ENCODE measurements at places on chromosomes 16 and 17.

DNA sequence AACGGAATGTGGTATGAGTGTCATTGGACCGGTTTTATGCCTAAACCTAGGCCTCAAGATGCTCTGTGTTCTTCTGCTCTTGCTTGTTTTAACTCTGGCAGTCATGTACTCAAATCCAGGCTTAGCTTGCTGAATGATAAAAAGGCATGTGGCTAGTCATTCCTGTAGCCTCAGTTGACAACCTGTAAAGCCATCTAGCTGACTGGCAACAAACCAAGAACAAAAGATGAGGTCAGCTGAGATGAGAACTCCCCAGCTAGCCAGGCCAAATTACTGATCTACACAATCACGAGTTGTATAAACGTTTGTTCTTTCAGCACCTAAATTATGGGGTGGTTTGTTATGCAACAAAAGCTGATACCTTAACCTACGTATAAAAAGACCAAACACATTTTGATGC lies 1406.0 kb upstream of the CDH8 start:
- DNase-seq: no peak

- no peak for DNase-seq
These were observed 33.0 kb downstream of the GINS3 start for GRCh38 chr16:58425245-58425644.

DNA sequence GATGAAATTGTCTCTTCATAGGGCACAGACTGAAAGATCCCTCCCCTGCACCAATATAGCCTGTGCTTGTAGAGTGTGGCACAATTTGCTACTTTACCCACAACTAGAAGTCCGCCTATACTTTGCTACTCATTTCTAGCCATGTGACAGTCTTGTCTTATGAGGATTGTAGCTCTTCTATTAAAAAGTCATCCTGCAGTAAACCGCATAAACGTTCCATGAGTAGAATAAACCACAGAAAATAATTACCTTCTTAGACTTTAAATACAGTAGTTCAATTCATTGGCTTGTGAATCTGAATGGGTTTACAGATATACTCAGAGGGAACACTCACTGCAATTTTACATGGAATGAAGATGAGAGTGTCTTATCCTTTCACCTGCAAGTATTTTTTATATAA lies 4.4 kb downstream of the KRT27 start:
- DNase-seq: no peak

DNA sequence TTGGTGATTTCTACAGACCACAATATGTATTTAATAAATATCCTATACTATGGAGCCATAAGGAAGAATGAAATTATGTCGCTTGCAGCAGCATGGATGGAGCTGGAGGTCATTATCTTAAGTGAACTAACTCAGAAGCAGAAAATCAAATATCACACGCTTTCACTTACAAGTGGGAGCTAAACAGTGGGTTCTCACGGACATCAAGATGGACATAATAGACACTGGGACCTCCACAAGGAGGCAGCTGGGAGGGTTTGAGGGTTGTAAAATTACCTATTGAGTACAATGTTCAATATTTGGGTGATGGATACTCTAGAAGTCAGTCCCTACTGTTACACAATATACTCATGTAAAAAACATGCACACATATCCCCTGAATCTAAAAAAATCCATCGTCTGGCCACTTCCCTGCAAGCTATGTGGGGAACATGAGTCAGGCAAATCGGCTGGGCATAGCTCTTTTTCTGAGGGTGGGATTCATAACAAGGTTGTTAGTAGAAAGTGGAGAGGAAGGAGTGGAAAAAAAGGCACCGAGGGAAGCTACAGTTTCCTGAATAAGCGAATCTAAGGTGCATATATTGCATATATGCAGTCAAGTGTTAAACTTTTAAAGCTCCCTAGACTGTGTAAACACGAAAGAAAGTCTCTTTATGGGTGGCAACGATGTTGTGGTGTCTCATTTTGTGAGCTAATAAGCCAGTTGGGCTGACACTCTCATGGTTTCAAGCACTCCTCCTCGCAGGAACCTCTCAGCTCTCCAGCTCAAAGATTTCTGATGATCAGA lies 135.2 kb upstream of the CPHXL start:
- no peak for DNase-seq

DNA sequence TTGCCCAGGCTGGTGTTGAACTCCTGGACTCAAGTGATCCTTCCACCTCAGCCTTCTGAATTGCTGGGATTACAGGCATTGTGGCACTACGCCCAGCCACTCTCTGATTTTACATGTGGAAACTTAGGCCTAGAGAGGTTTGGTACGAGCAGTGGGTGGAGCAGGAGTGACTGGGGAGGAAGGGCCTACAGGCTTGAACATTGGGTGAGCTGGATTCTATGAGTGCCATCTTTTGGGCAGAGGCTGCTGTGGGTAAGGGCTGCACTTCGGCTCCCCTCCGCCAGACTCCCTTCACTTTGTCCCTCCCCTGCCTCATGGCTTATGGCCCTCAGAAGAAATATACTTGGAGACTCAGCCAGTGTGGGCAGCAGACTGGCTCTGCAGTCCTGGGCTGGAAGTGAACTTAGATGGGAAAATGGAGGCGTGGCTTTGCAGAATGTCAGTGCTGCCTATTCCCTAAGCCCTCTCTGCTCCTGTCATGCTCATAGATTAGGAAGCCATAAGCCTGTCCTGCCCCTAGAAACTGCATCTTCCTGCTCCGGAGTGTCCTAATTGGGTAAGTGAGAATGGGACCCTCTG lies 9.5 kb upstream of the MRC2 start:
- no peak for DNase-seq

GRCh38 chr17:5758651-5759050 lies 174.3 kb upstream of the NLRP1 start:
- DNase-seq: no peak

DNA sequence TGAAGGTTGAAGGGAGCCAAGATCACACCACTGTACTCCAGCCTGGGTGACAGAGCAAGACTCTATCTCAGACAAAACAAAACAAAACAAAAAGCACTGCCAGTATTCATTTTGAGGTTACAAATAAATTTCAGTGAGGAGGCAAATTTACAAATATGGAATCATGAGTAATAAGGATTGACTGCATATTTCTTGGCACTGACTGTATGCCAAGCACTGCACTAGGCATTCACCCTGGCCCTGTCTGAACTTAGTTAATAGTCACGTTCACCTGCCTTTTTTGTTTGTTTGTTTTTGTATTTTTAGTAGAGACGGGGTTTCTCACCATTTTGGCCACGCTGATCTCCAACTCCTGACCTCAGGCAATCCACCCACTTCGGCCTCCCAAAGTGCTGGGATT lies 5.1 kb downstream of the LDAF1 start:
- DNase-seq: no peak

- DNase-seq: no peak
These were observed 358.7 kb upstream of the CA10 start for GRCh38 chr17:52517176-52517575.

DNA sequence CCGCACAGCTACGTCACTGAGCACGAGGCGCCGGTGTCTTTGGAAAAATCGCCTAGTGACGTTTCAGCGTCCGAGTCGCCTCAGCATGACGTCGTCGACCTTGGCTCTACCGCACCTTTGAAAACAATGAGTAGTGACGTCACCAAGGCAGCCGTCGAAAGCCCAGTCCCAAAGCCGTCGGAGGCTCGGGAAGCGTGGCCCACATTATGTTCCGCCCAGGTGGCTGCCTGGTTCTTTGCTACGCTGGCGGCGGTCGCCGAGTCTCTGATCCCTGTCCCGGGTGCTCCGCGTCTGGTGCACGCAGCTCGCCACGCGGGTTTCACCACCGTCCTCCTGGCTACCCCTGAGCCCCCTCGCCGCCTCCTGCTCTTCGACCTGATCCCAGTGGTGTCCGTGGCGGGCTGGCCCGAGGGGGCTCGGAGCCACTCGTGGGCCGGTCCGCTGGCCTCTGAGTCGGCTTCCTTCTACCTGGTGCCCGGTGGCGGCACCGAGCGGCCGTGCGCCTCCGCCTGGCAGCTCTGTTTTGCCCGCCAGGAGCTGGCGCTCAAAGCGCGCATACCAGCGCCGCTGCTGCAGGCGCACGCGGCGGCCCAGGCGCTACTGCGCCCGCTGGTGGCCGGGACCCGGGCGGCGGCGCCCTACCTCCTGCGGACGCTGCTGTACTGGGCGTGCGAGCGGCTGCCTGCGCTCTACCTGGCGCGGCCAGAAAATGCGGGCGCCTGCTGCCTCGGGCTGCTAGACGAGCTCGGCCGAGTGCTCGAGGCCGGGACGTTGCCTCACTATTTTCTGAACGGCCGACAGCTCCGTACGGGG lies 1.5 kb downstream of the TMEM102 start:
- no peak for DNase-seq

All from renal cortex interstitium (tissue), 15 donors.